ENCODE measurements at places on chromosomes 11 and 22.
A peak's percentile ranks its signal among the peaks of the same experiment; 100 is the strongest.

DNA sequence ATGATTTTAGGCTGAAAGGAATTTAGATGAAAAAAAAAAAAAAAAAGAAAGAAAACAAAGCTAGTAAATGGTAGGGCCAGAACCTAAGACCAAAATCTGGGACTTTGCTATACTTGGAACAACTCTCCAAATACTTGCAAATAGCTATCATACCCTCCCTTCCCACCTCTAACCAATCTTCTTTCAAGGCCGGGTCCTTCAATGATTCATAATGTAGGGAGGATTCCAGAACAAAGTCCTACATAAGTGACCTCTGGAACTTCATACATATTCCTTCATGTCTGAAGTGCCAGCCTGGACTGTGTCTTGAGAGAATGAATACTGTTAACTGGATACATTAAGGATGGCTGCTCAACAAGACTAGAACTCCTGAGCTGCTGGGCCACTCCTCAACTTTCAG lies 9.9 kb downstream of the STK33 start:
- no peak for DNase-seq

DNA sequence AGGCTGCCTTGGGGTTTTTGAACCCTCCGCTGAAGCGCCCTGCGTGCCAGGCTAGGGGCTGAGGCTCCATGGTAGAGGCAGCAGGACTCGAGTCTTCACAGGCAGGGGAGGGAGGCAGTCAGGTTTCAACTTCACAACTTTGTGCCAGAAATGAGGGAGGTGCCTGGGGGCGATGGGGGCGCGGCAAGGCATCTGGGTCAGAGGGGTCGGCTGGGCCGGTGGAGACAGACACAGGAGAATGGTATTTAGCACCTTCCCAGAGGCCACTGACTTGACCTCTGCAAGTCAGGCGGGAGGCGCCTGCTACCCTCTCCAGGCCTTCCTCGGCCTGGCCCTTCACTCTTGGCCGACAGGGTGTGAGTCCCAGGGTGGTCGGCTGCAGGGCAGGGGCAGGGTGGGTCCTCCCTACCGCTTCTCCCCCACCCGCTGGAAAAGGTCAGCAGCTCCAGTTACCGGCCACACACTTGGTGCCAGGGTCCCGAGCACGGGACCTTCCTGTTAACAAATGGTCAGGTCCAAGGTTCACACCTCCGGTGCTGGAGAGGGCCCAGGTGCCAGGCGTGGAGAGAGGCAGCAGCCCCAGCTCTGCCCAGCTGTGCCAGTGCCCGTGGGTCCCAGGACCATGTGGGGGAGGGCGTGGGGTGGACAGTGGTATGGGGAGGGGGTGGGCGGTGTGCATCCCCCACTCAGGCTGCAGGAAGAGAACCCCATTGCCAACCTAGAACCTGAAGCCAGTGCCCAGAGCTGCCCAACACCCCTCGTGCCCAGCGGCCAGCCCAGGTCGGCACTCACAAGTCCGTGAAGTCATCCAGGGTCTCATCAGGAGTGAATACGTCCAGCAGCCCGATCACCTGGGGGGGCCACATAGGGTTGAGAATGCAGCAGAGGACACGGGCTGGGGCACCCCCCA lies 3.8 kb downstream of the MAPK12 start:
- no peak for DNase-seq

- DNase-seq = no peak
Observed at GRCh38 chr11:120816176-120816575, 207.7 kb upstream of the TBCEL start.

DNA sequence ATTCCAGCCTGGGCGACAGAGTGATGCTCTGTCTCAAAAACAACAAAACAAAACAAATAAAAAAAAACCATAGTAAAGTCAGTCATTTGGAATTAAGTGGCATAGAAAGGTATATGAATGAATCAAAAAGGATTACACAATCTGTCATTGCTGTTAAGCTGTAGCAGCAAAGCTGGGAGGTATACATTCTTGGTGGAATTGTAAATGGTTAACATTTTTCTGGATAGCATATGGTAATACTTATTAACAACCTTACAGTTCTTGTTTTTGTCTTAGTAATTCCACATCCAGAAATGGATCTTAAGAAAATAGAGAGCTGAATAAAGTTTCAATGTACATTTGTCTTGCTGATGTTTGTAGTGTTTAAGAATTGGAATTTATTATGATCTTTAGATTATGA lies 30.0 kb downstream of the DDX10 start:
- DNase-seq = no peak

- DNase-seq = peak; percentile 8
Observed at GRCh38 chr11:129143335-129143734, 48.8 kb downstream of the ARHGAP32 start.

- no peak for DNase-seq
Observed at GRCh38 chr11:117821431-117821830, 3.1 kb downstream of the FXYD2 start.

GRCh38 chr22:44639891-44640617 lies 62.0 kb upstream of the PRR5 start:
- DNase-seq = no peak

DNA sequence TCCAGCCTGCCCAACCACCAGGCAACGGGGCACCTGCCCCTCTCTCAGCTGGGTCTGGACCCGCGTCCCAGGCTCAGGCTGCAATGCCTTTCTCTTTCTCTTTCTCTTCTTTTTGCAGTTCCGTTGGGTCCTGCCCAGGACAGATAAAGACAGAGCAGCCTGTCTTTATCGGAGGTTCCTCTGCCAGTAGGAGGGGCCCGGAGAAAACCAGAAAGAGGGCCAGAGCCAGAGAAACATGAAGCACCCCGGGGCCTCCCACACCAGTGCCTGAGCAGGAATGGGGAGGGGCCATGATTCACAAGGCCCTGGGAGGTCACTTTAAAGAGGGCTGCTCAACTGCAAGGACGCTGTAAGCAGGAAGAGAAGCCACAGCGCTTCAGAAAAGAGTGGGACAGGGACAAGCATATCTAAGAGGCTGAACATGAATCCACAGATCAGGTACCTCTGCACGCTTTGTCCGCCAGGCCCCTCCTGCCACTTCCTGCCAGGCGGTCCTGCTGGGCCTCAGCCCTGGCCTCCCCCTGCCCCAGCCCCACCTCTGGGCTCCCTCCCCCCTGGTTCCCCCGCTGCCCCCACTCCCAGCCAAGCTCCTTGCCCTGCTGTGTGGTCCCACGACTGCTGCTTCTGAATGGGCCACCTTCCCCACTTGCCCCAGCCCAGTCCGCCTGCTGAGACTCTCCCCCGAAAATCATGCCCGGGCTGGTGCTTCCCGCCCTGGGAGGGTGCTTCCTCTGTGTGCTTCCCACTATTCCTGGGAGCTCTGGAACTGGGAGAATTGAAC lies at the start of gene APOBEC3C:
APOBEC3C (plus strand) TSS at position 316 of the 781 bp plus-strand sequence; CDS start at position 422, 106 bp downstream.
- DNase-seq = peak; percentile 87

- DNase-seq = peak; percentile 21
Observed at GRCh38 chr11:100687630-100688395, 725 bp downstream of the ARHGAP42 start.

GRCh38 chr11:34174412-34175041 lies 69.1 kb downstream of the NAT10 start:
- peak; percentile 91 for DNase-seq

GRCh38 chr11:17743026-17743807 lies 8.6 kb downstream of the KCNC1 start:
- DNase-seq = no peak

DNA sequence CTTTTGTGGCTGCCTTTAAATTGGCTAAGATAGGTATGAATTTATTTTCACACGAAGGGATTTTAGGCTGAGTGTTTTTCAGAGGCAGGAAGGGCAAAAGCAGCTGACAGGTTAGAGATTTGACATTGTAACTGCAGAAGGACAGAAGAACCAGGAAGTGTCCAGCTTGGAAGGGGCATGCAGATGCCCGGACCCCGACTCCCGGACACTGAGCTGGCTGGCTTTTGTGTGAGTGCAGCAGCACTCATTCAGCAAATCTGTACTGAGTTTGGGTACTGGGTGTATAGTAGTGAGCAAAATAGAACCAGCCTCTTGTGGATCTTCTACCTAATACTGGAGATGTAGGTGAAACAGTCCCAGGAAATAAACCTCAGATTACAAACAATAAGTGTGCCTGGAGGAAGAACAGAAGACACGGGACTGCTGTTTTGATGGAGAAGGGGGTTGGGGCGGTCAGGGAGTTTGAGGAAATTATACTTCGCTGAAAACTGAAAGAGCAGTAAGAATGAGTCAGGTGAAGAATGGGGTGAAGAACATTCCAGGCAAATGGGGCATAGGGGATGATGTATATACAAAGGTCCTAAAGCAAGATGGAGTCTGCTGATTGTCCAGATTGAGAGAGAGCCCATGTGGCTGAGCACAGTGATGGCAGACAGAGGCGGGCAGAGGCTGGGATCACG lies 64.6 kb downstream of the PPFIBP2 start:
- DNase-seq = no peak

DNA sequence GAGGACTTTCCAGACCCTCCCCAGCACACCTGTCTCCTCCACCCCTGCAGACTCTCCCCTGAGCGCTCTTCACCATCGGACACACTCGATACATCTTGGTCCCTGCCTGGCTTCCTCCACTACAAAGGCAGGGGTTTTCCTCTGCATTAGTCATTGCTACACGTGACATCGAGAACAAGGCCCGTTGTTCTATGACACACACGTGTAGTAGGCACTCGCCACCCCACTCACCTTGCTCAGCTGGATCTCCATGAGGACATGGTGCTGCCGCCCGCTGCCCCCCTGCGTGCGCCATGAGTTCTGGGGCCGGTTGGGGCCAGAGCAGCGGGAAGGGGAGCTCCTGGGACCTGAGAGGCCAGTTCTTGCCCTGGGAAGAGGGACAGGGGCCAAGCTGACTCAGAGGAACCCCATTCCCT lies 16.7 kb downstream of the ATG2A start:
- peak; percentile 78 for DNase-seq

DNA sequence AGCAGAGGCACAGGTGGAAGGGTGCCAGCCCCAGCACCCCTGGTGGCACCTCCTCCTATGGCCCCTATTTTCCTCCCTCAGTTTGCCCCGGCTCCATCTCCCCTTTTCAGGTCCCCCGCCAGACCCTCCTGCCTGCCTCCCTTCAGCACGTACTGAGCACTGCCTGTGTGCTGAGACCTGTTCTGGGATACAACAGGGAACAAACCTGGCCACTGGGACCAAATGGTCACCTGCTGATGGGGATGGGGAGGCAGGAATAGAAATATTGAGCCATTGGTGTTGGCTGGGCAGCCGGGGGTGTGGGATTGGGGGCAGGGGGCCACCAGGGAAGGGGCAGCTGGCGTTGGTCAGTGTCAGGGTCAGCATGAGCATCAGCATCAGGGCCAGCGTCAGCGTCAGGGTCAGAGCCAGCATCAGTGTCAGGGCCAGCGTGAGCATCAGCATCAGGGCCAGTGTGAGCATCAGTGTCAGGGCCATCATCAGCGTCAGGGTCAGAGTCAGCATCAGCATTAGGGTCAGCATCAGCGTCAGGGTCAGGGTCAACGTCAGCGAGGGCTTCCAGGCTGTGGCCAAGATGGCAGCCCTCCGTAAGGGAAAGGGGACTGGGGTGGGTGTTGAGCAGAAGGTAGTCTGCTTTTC lies 7.5 kb downstream of the ZNF74 start:
- no peak for DNase-seq

DNA sequence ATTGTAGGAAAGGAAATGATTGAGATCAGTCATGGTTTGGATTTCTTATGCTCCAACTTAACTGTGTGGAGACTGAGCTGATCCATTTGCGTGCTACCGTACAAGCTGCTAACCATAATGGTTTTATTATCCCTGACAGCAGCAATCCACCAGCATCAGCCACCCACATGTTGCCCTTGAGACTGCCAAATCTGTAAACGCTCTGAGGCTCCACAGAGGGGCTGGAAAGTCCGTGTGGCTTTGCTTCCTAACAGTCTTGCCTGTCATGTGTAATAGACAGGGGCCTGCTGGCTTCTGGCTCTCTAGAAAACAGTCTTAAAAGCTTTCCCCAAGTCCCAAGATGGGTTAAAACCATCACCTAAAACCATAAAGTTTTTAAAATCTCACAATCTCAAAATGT lies 30.1 kb downstream of the ATG16L2 start:
- no peak for DNase-seq
